ENCODE measurements at places on chromosomes 7 and 10. TPM values are rescaled to one million over a fixed set of nuclear protein-coding genes. Genes with fewer than 3 reads are reported as not detected.

HSPA12A gene
- 9.7 TPM for total RNA-seq

ATG9B gene
- 0.39 TPM for total RNA-seq

SMNDC1 gene
- total RNA-seq, result 42.8 TPM

DIP2C gene
- total RNA-seq, result 9.7 TPM

HGF gene
- not detected for total RNA-seq

OR13A1 gene
- not detected for total RNA-seq

CASP7 gene
- total RNA-seq, result 26.6 TPM

SLC18A3 gene
- total RNA-seq, result not detected

POLR2J2 gene
- 0.89 TPM for total RNA-seq
